ENCODE measurements at places on chromosomes 6 and 20.

DNA sequence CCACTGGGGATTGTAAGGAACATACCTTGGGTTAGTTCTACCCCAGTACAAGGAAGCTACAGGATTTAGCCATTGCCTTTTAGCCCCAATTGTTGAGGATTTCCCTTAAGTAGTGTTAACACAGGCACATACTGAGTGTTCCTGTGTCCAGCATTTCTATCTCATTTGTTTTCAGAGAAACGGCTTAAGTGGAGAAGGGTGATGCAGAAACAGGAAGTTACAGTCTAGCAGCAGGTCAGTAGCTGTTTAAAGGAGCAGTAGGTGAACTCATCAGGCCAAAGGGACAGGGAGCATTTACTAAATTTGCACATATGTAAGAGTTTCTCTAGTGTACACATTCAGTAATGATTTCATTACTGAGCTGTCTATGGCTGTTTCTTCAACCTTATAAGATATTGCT lies 644.2 kb upstream of the GJE1 start:
- no peak for DNase-seq

DNA sequence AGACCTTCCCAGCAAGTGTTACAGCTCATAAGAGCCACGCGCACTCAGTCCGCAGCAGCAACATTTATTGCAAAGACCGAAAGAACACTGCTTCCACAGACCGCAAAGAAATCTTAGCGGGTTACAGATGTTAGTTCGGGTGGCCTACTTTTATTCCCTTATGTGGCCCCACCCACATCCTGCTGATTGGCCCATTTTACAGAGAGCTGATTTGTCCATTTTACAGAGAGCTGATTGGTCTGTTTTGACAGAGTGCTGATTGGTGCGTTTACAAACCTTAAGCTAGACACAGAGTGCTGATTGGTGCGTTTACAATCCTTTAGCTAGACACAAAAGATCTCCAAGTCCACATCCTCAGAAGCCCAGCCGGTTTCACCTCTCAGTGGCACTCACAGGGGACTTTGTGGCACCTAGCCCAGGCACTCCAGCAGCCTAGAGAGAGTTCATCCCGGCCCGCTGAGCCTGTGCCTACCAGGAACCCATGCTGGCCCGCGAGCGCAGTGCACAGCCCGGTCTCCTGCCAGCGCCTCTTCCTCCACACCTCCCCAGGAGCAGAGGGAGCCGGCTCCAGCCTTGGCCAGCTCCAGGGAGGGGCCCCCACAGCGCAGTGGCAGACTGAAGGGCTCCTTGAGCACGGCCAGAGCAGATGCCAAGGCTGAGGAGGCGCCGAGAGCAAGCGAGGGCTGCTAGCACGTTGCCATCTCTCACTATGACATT lies 244.3 kb upstream of the TSHZ2 start:
- DNase-seq = no peak

- no peak for DNase-seq
These were observed 4.1 kb downstream of the FAM210B start for GRCh38 chr20:56362833-56363413.

GRCh38 chr20:23640018-23640601 lies 2.4 kb upstream of the CST3 start:
- no peak for DNase-seq

GRCh38 chr6:54846857-54847674 lies 495 bp downstream of the FAM83B start:
- DNase-seq = no peak

- no peak for DNase-seq
These were observed 116.2 kb upstream of the GPR6 start for GRCh38 chr6:109861946-109862345.

DNA sequence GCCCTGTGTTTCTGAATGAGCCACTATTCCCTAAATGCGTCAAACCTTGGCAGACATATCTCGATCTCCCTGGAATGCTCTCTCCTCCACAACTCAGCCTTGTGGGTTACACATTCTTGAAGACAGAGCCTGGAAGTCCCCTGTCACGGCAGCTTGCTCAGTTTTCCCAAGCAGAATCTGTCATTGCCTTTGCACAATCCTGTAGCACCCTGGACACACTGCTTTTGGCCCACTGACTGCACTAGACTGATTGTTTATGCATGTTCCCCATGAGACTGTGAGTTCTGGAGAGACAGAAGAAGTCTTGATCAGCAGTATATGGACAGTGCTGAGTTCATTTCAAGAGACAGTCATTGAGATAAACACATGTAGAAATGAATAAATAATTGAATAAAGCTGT lies 406.7 kb downstream of the CD83 start:
- DNase-seq = no peak

GRCh38 chr20:46683939-46684750 lies 5.1 kb downstream of the TP53RK start:
- DNase-seq = no peak

Measured in activated CD8-positive, alpha-beta memory T cell treated with anti-CD3 and anti-CD28 coated beads for 24 hours (primary cell).